ENCODE measurements at places on chromosomes 5 and 9. TPM values are rescaled to one million over a fixed set of nuclear protein-coding genes. Genes with fewer than 3 reads are reported as not detected.

Gene FST
- polyA plus RNA-seq, result not detected

Gene S1PR3
- not detected for polyA plus RNA-seq

Gene SPINK13
- polyA plus RNA-seq, result not detected

Gene SLC34A3
- polyA plus RNA-seq, result not detected

Gene ENC1
- 32.4 TPM for polyA plus RNA-seq

Gene PRELID2
- polyA plus RNA-seq, result not detected

GRCh38 chr9:3507395-3508077, 18.3 kb downstream of the RFX3 start:
- no peak for DNase-seq

DNA sequence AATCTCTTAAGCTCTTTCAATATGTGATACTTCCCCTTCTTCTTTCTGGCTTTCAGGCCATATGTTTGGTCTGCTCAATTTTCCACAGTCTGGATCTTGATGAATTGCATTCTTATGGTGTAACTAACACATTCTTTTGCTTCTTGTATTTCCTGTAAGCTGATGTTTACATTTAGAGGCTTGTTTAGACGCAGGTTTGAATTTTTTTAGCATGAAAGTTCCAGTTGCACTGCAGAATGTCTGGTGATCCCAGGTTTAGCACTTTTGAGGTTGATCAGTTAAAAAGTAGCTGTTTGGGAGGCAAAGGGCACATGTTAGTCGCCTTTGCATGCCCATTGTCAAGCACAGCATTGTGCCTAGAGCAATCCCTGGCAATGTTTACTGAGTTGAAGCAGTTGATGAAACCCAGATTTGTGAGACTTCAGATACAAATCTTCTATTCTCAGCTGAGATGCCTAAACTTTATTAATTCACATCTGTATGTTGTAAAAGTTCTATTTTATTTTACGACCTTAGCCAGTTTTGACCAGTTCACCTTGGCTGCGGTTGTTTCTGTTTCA, 59.6 kb upstream of the SPATA31C2 start:
- no peak for DNase-seq

GRCh38 chr9:129252937-129253802, 75.1 kb upstream of the IER5L start:
- no peak for DNase-seq

DNA sequence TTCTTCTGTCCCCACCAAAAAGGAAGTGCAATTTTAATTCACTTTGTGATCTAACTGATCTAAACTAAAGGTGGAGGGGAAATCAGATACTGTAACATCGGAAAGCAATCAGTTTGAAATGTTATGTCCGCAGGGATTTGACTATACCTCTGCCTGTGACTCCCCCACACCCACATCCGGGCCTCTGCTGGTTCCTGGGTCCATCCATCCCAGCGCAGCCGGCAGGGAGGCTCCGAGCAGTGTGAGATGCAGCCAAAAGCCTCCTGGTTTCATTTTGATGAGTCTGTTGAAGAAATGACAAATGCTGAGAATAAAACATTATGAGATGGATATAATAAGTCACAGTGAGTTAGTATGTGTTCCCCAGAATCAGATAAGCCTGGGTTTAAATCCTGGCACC, 8.6 kb downstream of the FSTL4 start:
- no peak for DNase-seq

- no peak for DNase-seq
Measured at GRCh38 chr9:109417585-109418544, 80.2 kb downstream of the PTPN3 start.

DNA sequence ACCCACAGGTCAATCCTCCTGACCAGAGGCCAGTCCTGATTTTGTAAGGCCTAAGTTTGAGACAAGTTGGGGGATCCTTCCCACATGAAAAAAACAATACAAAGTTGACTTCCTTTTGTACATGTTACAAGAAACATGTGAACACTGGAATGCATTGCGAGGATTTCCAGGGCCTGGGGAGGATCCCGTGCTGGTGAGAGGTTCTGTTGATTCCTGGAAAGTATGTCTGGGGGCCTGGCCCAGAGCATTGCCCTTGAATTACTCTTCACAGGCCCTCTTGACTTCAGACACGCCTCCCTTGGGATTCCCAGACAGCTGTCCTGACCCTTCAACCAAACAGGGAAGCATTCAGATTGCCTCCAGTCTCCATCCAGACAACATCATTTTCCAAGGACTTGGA, 234.2 kb upstream of the IRX2 start:
- no peak for DNase-seq
